NCI-H2081 (cell line): ENCODE measurements at places on chromosomes 3 and 15.

DNA sequence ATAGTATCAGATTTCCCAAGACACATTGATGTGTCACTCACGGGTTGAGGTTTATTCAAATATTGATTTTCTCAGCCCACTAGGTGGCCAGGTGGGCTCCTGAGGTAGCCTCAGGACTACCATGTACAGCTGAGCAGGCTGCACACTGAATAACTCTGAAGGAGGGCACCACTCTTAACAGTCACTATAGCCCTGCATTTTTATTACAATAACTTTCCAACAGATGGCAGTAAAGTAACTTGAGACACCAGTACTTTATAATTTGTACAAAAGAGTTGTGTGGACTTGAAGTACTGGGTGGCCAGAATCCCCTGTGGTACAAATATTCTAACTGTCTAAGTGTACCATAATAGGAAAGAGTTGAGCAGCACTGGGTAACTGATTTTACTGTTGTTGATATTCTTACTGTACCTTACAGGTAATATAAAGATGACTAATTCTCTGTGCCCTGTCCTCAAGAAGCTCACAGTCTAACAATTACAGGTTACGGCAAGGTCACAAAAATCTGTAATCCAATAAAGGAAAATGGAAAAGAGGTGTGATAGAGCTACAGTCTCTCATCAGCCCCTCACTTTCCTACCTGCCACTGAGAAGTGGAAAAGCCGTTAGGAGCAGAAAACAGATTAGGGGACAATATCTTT lies 76.0 kb downstream of the ETFA start:
- DNase-seq = peak; percentile 32

DNA sequence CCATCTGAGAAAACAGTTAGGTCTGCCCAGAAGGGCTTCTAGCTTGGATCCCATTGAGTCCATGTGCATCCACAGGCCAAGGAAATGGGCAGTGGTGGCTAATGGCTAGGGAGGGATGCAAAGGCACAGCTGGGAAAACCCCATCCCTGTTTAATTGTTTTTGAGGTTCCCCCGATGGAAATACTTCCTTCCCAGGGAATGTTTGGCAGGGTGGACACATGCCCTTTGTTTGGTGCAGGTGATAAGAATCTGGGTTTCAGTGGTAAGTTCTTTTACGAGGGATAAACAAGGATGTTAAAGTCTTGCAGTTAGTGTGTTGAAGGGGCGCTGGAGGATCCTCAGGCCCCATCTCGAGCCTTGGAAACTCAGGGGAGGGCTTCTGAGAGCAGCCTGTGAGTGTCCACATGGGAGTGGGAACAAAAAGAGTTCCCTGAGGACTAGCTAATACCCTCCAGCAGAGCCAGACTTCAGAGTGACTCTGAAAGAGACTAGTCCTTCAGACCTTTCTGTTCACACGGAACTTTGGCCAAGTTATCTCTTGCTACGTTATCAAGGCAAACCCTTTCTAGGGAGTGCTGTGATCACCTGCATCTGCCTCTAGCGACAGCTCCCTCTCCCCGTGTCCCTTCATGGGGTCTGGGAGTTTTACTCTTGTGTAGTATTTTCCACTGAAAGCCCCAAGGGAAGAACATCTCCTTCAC lies 17.4 kb downstream of the PTPRG start:
- DNase-seq = no peak

- no peak for DNase-seq
Measured at GRCh38 chr3:17115186-17115585, 230.4 kb downstream of the PLCL2 start.

- no peak for DNase-seq
Measured at GRCh38 chr15:17026633-17027032, 3515.0 kb downstream of the GOLGA6L6 start.

- DNase-seq = no peak
Measured at GRCh38 chr3:13577181-13578121, 28.5 kb downstream of the FBLN2 start.
